Stimulated activated CD8-positive, alpha-beta memory T cell treated with anti-CD3 and anti-CD28 coated beads, Interleukin-2, amount 100 ng/mL, for 48 hours (primary cell): ENCODE measurements at places on chromosomes 16 and 17.

DNA sequence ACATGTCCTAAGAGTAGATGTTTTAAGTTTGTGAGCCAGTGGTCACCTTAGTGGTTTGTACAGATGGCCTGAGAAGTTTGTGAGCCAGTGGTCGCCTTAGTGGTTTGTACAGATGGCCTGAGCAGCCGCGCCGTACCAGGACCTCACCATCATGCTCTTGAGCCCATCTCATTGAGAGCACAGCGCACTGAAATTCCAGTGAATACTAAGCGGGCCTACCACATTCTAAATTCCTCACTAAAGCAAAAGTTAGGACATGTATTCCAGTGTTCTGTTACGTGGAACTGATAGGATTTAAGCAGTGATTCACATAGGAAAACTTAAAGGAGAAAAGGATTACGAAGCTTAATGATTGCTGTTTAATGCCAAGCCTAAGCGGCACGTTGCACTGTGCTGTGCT is 3.9 kb downstream of the USP10 start:
- DNase-seq, result no peak

DNA sequence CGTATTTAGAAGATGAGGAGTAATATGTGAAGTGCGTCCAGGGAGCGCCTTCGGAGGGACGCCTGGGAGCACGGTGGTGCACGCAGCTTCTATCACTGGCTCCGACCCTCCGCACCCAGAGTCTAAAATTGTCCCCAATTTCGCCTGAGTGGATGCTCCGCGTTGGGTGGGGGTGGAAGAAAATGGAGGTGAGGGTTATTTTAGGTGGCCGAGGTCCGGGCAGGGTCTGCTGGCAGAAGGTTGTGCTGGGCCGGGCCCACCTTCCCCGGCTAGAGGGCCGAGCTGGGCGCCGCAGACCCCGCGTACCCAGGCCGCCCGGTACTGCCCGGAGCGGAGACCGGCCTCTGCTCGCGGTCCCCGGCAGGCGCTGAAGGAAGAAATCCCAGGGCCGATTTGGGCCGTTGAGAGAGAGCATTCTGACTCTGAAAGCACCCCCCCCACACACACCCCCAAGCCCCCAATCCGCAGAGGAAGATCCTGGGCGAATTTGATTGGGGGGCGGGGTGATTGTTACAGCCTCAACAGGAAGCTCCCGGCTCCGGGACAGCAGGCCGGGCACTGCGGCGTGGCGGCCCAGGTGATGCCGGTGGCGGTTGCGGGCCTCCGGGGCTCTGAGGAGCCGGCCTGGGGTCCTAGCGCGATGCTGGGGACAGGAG is 3.0 kb downstream of the BAHCC1 start:
- no peak for DNase-seq

GRCh38 chr16:82384017-82384416 is 214.0 kb upstream of the MPHOSPH6 start:
- no peak for DNase-seq

GRCh38 chr17:2695243-2695960 is 16.2 kb downstream of the CLUH start:
- DNase-seq, result no peak

DNA sequence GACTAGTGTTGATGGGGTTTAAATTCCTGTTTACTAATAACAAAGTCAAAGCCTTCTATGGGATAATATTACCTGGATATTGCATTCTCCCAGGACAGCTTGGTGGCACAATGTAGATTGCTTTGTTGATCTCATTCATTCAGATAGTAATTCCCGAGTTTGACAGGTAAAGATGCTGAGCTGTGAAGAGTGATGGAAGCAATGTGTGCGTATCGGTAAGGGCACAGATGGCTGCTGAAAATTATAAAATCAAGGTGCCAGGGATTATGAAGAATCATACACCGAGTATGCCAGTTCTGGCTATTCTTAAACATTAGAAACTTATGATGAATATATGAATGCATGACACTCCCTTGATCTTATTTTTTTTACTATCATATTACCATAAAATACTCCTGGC is 100.6 kb upstream of the CNTNAP4 start:
- DNase-seq, result no peak

DNA sequence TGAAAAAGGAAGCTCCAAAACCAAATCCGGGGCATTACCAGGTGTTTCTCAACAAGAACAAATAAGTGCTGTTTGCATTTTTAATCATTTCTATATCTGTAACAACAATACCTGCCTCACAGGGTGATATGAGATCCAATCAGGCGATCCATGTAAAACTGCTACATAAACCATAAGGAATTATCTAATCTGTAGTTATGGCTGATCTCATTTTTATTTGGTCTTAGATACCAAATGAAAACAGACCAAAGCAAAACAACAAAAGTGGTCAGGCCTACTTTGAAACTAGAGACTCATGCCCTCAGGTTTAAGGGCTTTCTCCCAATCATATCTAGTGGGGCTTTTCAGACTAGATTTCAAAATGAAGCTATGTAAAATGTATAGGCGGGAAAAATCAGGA is 28.3 kb downstream of the XPO6 start:
- no peak for DNase-seq

DNA sequence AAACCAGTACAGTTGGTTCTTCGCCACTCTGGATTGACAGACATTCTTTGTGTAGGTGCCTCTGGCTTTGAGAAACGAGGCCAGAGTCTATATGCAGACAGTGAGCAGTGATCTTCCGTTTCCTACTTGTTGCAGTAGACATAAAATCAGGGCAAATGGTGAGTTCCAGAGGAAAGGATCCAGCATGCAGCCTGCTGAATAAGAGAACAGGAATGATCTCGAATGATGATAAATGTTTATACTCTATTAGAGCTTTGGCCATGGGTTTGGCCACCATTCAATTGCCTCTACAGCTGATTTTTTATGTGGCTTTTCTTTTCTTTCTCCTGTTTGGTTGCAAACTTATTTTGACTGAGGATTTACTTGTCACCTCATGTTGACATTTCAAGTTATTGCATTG is 286.7 kb downstream of the IRX3 start:
- DNase-seq, result no peak

DNA sequence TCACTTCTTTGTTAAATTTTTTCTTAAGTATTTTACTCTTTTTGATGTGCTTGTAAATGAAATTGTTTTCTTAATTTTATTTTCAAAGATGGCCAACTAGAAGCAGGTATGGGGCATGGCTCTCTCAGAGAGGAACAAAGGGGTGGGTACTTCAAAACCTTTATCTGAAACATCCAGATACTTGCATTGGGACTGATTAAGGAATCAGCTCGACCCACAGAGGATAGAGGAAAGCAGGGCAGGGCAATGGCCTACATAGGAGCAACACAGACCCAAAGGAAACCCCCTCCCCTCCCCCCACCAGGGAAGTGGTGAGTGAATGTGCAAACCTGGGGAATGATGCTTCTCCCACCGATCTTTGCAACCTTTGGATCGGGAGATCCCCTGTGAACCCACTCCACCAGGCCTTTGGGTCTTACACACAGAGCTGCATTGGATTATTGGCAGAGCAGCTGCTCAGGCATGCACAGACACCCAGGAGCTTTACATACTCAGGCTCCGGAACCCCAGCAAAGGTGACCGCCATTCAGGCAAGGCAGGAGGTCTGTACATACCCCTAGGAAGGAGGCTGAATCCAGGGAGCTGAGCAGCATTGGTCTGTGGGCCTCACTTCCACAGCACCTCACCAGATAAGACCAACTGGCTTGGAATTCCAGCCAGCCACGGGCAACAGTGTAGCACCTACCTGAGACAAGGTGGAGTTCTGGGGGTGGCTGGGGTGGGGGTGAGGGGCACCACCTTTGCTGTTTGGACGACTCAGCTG is 3.0 kb upstream of the CCR7 start:
- DNase-seq, result no peak

GRCh38 chr17:28738680-28739384 is 5.0 kb upstream of the TRAF4 start:
- no peak for DNase-seq

GRCh38 chr16:81831722-81832126 is 52.6 kb downstream of the PLCG2 start:
- peak; percentile 43 for DNase-seq

DNA sequence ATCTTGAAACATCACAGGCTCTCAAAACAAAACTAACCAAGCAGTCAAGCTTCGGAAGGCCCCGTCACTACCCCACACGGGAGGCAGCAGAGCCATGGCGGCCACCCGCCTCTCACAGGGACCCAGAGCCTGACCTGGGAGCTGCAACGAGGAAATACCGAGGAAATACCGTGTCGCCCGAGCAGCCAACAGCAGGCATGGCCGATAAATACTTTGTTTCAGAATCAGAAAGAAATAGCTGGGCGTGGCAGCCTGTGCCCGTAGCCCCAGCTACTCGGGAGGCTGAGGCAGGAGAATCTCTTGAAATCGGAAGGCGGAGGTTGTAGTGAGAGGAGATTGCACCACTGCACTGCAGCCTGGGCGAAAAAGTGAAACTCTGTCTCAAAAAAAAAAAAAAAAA is 6.9 kb downstream of the LMF1 start:
- DNase-seq, result no peak

DNA sequence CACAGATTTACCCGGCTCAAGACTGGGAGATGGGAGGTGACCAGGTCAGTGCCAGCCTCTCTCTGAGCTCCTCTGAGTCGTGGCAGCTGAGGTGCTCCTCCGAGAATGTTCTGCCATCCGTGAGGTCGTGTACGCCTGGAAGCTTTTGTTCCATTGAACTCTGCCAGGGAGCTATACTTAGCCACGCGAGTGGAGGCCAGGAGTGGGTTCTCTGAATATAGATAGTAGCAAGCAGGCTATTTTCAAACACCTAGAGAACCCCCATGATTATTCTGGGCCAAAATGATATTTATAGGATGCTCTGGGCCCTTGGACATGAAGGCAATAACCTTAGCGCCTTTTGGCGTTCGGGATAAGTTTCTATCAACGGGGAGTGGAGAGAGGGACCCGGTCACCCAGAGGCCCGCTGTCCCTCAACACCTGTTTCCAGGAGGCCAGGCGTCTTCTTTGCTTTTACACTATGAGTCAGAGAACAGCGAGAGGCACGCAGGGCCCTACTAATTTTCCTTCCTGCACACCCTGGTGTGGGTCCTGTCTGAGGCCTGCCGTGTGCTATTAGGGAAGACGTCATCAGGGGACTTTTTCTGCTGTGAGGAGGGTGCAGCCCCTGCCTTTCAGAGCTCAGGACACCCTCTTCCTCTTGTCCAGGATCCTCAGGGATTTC is 11.0 kb upstream of the MVD start:
- no peak for DNase-seq

DNA sequence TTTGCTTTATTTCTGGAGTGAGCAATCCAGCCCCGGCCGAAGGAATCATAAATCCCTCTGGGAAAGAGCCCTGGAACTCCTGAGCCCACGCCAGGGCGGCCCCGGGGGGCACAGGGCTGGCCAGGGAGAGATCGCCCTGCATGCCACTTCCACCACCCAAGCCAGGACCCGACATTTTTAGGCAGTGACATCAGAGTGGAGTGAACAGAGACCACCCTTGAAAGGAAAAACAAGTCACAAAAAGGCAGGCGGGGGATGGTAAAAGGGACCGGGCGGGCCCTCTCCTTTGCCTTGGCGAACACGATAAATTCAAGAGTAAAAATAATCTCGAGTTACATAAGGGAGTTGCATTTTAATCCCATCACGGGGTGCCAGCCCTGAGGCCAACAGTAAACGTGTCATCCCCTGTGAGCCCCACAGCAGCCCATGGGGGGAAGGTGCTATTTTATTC is 284.1 kb downstream of the C16orf95 start:
- DNase-seq, result no peak

GRCh38 chr16:84643180-84643583 is 5.1 kb upstream of the KLHL36 start:
- DNase-seq, result no peak

- DNase-seq, result no peak
Observed at GRCh38 chr16:73616166-73616753, 568.3 kb upstream of the ZFHX3 start.

- DNase-seq, result no peak
Observed at GRCh38 chr17:9811086-9811485, 10.8 kb downstream of the GSG1L2 start.

DNA sequence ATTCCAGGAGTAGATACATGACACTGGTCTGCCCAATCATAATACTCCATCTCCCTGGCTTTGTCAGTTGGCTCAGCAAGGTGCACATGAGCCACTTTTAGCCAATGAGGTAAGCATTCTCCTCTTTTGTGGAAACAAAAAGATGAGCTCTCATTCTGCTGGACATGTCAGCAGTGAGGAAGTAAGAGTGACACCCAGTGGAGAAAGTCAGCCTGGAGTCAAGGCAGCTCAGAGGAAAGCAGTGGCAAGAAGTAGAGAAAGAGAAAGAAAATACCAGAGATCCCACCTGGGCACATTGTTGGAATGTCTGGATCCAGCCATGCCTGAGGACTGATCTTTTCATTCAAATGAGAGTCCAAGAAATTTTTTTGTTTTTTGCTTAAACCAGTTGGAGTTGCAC is 496.9 kb upstream of the C16orf82 start:
- DNase-seq, result no peak

DNA sequence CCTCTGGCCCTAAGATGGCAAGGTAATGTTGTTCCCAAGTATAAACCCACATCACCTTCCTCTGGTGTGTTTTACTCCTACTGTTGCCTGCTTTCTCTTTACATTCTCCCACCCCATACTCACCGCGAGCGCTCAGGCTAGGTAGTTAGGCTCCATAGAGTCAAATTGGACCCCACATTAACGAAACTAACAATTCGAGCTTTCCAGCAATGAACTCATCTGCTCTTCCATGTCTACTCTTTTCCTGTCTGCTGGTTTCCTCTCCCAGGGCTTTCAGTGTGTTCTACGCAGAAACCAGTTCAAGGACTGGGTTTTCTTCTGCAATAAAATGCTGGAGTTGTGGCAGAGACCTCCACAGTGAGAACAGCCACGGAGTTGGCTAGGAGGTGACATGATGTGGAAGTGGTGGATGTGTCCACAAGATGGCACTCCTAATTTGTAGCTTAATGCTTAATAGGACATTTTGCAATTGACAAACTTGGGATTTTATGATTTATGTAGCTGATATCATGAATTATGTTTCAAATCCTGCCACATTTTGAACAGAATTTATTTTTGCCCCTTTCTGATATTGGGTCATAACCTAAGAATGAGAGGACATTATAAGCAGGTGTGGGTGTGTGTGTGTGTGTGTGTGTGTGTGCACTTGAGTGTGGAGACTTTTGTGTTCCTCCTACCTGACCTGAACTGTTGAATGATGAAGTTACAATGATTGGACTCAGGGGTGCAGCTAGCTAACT is 2.2 kb upstream of the UQCRC2 start:
- no peak for DNase-seq

- DNase-seq, result no peak
Observed at GRCh38 chr17:27893841-27894503, 807 bp upstream of the LYRM9 start.

DNA sequence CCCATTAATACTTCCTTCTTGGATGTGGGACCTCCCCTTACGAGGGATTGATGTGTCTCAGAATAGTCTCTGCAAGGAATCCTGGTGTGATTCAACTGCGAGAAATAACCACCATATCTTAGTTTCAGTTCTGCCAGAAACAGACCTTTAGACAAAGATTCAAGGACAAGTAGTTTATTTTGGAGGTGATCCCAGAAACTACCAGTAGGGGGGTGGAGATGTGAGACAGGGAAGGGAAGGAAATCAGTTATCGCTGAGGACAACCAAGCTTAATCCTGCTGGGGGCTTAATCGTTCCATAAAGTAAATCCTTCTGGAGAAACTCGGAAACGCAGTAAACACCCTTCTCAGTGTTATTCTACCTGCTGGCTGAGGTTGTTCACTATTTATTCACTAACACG is 5.0 kb upstream of the SDR42E1 start:
- no peak for DNase-seq

- DNase-seq, result no peak
Observed at GRCh38 chr17:56074361-56074890, 78.8 kb upstream of the ANKFN1 start.
